Activated naive CD8-positive, alpha-beta T cell treated with anti-CD3 and anti-CD28 coated beads, Interleukin-2, amount 50 U/mL, for 16 hours (primary cell): ENCODE measurements at places on chromosomes 3 and 15.

DNA sequence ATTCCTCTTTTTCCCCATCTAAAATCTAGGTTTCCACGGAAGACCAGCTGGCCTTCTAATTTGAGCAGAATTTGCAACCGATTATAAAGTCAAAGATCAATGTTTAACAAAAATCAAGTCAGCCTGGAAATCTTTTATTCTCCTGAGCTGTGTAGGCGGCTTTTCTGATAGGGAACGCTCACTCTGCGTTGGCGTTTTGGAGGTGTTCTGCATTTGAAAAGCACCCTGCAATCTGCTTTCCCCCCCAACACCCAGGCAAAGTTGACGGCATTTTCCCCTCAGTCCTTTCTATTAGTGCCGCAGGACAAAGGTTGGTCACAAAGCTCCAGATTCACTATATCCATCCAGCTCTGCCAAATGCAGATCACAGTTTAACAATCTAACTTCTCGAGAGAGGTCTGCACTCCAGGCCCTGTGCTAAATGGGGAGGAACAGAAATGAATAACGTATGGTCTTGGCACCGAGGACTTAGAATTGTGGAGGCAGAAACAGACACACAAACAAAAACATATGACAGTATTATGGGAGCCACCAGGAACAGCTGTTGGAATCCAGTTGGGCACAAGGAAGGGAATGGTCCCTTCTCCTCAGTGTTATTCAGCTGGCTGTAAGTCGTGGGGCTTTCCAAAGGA lies 50.4 kb upstream of the LARS2 start:
- DNase-seq = no peak

DNA sequence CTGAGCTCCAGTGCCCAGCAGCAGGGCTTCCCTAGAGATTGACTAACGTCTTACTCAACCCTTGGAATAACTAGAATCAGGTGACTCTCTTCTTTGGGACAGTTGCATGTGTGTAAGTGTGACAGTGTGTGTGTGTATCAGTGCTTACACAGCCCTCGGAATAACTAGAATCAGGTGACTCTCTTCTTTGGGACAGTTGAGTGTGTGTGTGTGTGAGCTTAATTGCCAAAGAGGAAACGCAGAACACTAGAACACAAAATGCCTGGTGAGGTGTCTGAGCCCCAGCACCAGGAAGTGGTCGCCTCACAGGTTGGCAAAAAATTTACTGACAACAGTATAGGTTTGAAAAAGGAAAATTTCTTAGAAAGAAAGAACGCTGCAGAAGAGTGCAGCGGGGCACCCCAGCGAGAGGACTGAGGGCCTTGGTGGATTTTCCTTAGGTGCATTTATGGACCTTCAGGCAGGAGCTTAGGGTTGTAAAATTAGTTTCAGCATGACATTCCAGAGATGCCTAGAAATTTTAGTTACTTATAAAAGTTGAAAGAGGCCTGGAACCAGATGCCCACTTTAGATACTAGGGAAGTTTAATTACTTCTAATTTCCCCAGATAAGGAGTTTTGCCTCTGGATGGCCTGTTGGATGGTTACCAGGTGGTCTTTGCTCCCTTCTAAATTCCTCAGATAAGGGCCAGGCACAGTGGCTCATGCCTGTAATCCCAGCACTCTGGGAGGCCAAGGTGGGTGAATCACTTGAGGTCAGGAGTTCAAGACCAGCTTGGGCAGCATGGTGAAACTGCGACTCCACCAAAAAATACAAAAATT lies 3.7 kb upstream of the WDR82 start:
- DNase-seq = no peak

- no peak for DNase-seq
Measured at GRCh38 chr15:62850318-62850717, 192.2 kb upstream of the TPM1 start.

GRCh38 chr15:64755427-64755940 lies 19.9 kb downstream of the RBPMS2 start:
- no peak for DNase-seq

GRCh38 chr3:123004201-123004918 lies 23.2 kb downstream of the SEMA5B start:
- DNase-seq = no peak

- no peak for DNase-seq
Measured at GRCh38 chr15:82021992-82022391, 23.8 kb downstream of the MEX3B start.

DNA sequence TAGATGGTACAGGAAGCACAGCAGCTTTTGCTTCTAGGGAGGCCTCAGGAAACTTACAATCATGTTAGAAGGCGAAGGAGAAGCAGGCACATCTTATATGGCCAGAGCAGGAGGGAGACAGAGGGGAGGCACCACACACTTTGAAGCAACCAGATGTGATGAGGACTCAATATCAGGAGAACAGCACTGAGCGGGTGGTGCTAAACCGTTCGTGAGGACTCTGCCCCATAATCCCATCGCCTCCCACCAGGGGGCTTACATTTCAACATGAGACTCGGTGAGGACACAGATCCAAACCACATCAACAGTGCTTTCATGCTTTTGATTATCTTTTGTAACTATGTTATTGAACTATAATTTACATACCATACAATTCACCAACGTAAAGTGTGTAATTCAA lies 7.6 kb upstream of the TMEM44 start:
- DNase-seq = no peak

DNA sequence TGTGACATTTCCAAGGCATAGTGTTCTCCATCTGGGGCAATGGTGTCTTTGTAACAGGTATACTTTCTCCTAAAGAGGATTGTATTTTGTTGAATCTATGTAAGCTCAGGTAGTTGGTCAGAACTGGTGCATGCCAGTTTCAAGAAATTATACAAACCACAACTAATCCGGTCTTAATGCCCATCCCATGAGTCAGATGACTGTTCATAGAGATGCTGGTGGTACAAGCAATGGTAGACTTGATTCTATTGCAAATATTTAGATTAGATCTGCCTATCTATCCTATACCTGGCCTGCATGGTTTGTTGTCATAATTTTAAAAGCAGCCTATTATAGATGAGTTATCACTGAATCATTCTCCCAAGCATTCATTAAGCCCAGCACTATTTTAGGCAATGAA lies 43.5 kb downstream of the ATP13A5 start:
- no peak for DNase-seq

DNA sequence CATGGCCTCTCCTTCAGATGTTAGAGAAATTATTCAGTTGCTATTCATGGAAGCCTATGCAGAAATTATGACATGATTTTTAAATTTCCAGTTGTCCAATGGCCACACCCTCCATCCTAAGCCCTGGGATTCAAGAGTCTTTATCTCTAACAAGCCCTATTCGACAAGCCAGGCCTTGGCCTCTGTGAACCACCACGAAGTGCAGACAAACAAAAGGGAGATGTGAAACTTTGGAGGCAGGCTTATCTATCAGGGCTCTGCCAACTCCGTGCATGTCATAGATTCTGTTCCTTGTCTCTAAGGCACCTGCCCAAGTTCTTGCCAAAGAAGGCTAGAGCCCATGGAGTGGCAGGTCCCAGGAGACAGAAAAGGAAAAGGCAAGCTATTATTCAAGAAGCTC lies 212.4 kb upstream of the ADAMTS9 start:
- DNase-seq = no peak

DNA sequence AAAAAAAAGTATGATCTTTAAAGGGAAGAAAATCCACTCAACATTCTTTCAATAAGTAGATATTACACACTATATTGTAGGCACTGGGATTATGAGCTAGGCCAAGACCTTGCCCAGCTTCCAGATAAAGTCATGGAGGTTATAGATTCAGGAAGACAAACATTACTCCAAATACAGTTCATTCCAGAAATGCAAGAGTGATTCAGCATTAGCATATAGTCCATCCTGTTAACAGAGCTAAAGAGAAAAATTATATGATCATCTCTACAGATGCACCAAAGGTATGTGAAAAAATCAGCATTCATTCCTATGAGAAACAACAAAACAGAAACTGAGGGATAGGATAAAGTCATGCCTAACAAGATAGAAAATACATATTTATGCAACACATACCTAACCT lies 42.1 kb upstream of the NSMCE3 start:
- no peak for DNase-seq

GRCh38 chr15:55993804-55994560 lies 570 bp upstream of the NEDD4 start:
- no peak for DNase-seq
